Thoracic aorta (tissue), 2 donors: ENCODE measurements at places on chromosomes 3 and 15.

GRCh38 chr3:46061887-46062286, 34.6 kb upstream of the XCR1 start:
- peaks cover 24% of the 10 kb centered on the region for H3K4me1 ChIP-seq
- H3K27me3 ChIP-seq: no peaks in the 10 kb centered on the region
- no peak overlapping the region for H3K4me3 ChIP-seq
- no peak overlapping the region for H3K27ac ChIP-seq

- no peak overlapping the region for H3K4me3 ChIP-seq
- DNase-seq: no peak
- no peak overlapping the region for H3K27ac ChIP-seq
- H3K36me3 ChIP-seq: no peaks in the 10 kb centered on the region
Observed at GRCh38 chr3:43670635-43671522, 19.9 kb upstream of the ABHD5 start.

DNA sequence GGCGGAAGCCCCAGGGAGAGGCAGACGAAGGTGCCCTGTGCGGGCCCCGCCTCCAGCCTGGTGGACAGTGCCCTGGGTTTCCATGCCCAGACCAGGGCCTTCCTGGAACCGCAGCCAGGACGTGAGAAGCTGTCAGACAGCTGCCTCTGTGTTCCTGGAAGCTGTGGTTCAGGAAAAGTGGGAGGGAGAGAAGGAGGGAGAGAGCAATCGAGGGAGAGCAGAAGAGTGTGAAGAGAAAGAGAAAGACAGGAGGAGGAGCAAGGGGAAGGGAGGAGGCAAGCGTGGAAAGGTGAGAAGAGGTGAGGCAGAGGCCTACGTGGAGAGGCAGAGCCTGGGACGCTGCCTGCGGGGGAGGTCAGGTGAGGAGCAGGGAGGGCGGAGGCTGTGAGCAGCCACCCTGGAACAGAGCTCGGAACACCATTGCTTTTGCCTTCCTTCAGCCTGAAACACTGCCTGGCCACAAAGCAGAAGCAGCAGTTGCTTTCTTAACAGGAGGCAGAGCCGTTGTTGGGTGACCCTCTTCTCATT, 18.6 kb downstream of the ZDHHC19 start:
- H3K4me3 ChIP-seq: no peak overlapping the region

DNA sequence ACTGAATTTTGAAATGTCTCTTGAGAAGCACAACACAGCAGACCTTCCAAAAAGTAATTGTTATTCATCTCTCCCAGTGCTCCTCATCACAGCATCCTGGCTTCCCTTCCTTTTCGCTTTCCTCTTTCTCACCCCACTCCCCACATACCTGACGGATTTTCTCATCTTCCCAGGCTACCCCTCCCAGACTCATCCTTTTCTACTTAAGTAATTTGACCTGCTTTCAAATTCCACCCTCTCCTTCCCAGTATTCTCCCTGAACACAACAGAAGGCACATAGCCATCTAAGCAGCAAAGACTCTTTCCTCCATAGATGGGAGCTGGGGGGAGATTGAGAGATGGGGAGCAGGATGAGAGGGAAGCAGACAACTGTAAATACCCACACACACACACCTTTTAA, 187.1 kb upstream of the STT3B start:
- no peaks in the 10 kb centered on the region for H3K36me3 ChIP-seq
- H3K4me1 ChIP-seq: no peaks in the 10 kb centered on the region
- no peak overlapping the region for H3K4me3 ChIP-seq

GRCh38 chr3:32998631-32999451, 47.4 kb downstream of the CCR4 start:
- H3K36me3 ChIP-seq: peaks cover 7% of the 10 kb centered on the region
- peaks cover 4% of the 10 kb centered on the region for H3K4me1 ChIP-seq
- no peak overlapping the region for H3K27ac ChIP-seq
- no peak overlapping the region for H3K4me3 ChIP-seq
- no peaks in the 10 kb centered on the region for H3K27me3 ChIP-seq
- DNase-seq: no peak
